A549 treated with CORT108297 at 1 μM for 4 hours (cell line): ENCODE measurements at places on chromosomes 12 and 14. TPM values are rescaled to one million over a fixed set of nuclear protein-coding genes. Genes with fewer than 3 reads are reported as not detected.

LRP1-AS gene
- total RNA-seq, result not detected in 5 replicates

ZDHHC22 gene
- total RNA-seq, result 0.20 to 0.46 TPM (median 0.34 TPM) in 5 replicates

KRT71 gene
- total RNA-seq, result 0.05 TPM in 1 of 5 replicates, not detected in the others

HOXC4 gene
- total RNA-seq, result 2.2 to 4.3 TPM (median 3.6 TPM) in 5 replicates

ABCC9 gene
- 0.01 to 0.02 TPM in 2 of 5 replicates, not detected in the others for total RNA-seq

HECTD4 gene
- 9.5 to 13.3 TPM (median 12.4 TPM) in 5 replicates for total RNA-seq

EIF2S3B gene
- 0.53 to 0.88 TPM (median 0.65 TPM) in 5 replicates for total RNA-seq

BIN2 gene
- total RNA-seq, result 0.07 to 0.15 TPM (median 0.10 TPM) in 5 replicates

SLC17A8 gene
- total RNA-seq, result 0.07 TPM in 1 of 5 replicates, not detected in the others

SLC25A21 gene
- 0.35 to 1.3 TPM (median 0.75 TPM) in 5 replicates for total RNA-seq

PITPNM2 gene
- 12.1 to 22.4 TPM (median 19.4 TPM) in 5 replicates for total RNA-seq

MYBPC1 gene
- total RNA-seq, result 0.05 TPM in 1 of 5 replicates, not detected in the others

FGD6 gene
- total RNA-seq, result 12.5 to 17.4 TPM (median 14.9 TPM) in 5 replicates

BDKRB1 gene
- total RNA-seq, result 0.81 to 1.1 TPM (median 0.86 TPM) in 5 replicates

RFLNA gene
- total RNA-seq, result 0.06 to 0.15 TPM (median 0.06 TPM) in 3 of 5 replicates, not detected in the others

AQP2 gene
- not detected in 5 replicates for total RNA-seq

SPTB gene
- 1.0 to 1.5 TPM (median 1.1 TPM) in 5 replicates for total RNA-seq

TPPP2 gene
- not detected in 5 replicates for total RNA-seq

ERP27 gene
- 0.03 TPM in 1 of 5 replicates, not detected in the others for total RNA-seq

SLC25A47 gene
- total RNA-seq, result not detected in 5 replicates

SOX5 gene
- total RNA-seq, result not detected in 5 replicates

LBHD2 gene
- total RNA-seq, result 0.12 to 0.39 TPM (median 0.27 TPM) in 3 of 5 replicates, not detected in the others

DIO2 gene
- 5.7 to 7.5 TPM (median 6.1 TPM) in 5 replicates for total RNA-seq

SYNJ2BP gene
- 8.2 to 11.7 TPM (median 11.2 TPM) in 5 replicates for total RNA-seq

FGF6 gene
- not detected in 5 replicates for total RNA-seq

STAC3 gene
- total RNA-seq, result 0.33 to 0.47 TPM (median 0.42 TPM) in 5 replicates

ESR2 gene
- total RNA-seq, result 0.01 to 0.08 TPM (median 0.07 TPM) in 5 replicates

SERPINA9 gene
- total RNA-seq, result 0.08 TPM in 1 of 5 replicates, not detected in the others

NKX2-1 gene
- total RNA-seq, result 0.03 TPM in 1 of 5 replicates, not detected in the others

KRT86 gene
- total RNA-seq, result 28.5 to 47.2 TPM (median 42.7 TPM) in 5 replicates

CDH24 gene
- total RNA-seq, result 3.0 to 5.9 TPM (median 5.2 TPM) in 5 replicates

NYNRIN gene
- 0.15 to 0.25 TPM (median 0.21 TPM) in 5 replicates for total RNA-seq
